ENCODE measurements at places on chromosomes 16 and 17.

DNA sequence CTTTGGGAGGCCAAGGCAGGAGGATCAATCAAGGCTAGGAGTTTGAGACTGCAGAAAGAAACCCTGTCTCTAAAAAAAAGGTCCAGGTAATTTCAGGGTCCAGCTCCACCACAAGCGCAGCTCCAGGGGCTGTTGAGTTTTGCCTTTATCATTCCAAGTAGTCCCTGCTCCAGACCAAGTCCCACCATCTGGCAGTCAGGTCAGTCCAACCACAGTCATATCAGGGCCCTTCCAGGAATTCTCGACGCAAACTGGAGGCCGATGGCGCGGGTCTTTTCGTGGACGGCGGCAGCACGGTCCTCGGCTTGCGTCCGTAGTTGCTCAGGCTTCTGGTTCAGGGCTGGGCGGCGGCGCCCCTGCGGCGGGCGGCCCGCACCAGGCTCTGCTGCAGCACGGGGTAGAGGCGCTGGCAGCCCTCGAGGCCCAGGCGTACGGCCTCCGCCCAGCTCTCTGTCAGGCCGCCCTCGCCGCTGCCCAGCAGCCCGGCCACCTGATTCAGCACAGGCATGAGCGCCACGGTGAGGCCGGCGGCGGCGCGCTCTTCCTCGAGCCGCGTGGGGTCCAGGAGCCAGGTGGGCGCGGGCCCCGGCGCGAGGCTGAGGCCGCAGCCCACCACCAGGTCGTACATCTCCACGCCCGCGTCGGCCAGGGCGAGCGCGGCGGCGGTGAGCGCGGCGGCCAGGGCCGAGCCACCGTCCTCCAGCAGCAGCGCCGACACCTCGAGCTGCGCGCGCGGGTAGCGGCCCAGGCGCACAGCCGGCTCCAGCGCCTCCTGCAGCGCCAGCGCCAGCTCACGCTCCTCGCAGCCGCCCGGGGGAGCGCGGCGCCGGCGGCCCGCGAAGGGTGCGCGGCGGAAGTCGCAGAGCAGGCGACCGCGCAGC lies 752 bp downstream of the EXOSC6 start:
- H3K27ac ChIP-seq, result no peak overlapping the region
- peaks cover 6% of the 10 kb centered on the region for H3K4me1 ChIP-seq
- H3K36me3 ChIP-seq, result peaks cover 33% of the 10 kb centered on the region

GRCh38 chr16:20969386-20969785 lies 68.8 kb downstream of the LYRM1 start:
- peak overlapping the region; percentile 96 for H3K27ac ChIP-seq
- peak overlapping the region; percentile 56 for H3K4me3 ChIP-seq
- no peaks in the 10 kb centered on the region for H3K36me3 ChIP-seq
- H3K4me1 ChIP-seq, result peaks cover 59% of the 10 kb centered on the region
- no peak for DNase-seq

GRCh38 chr17:45262516-45263476 lies 902 bp upstream of the SPATA32 start:
- H3K36me3 ChIP-seq, result peaks cover 2% of the 10 kb centered on the region
- H3K27ac ChIP-seq, result no peak overlapping the region
- H3K27me3 ChIP-seq, result peaks cover 13% of the 10 kb centered on the region
- peak overlapping the region; percentile 69 for H3K4me3 ChIP-seq
- H3K4me1 ChIP-seq, result peaks cover 9% of the 10 kb centered on the region

GRCh38 chr16:3591436-3591803 lies 14.2 kb upstream of the NLRC3 start:
- H3K4me1 ChIP-seq, result peaks cover 3% of the 10 kb centered on the region
- H3K4me3 ChIP-seq, result no peak overlapping the region
- no peak for DNase-seq
- no peaks in the 10 kb centered on the region for H3K27me3 ChIP-seq
